ENCODE measurements at places on chromosomes 4 and X. TPM values are rescaled to one million over a fixed set of nuclear protein-coding genes. Genes with fewer than 3 reads are reported as not detected.

DNA sequence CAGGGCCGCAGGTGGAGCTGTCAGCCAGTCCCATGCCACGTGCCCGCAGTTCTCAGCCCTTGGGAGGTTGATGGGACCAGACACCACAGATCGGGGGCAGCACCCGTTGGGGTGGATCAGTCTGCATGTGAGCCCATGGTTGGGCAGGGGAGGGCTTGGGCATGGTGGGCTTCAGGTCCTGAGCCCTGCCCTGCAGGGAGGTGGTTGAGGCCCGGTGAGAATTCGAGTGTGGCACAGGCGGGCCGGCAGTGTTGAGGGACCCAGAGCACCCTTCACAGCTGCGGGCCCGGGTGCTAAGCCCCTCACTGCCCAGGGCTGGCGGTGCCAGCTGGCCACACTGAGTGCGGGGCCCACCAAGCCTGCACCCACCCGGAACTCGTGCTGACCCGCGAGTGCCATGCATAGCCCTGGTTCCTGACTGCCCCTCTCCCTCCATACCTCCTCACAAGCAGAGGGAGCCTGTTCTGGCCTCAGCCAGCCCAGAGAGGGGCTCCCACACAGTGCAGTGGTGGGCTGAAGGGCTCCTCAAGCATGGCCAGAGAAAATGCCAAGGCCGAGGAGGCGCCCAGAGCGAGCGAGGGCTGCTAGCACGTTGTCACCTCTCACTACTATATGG lies 696.1 kb downstream of the TGIF2LX start:
- no peak overlapping the region for H3K4me3 ChIP-seq
- no peak for DNase-seq
- H3K36me3 ChIP-seq: no peaks in the 10 kb centered on the region
- no peak overlapping the region for H3K27ac ChIP-seq

GRCh38 chrX:125810856-125811255 lies 355.2 kb downstream of the DCAF12L2 start:
- DNase-seq: no peak
- H3K4me1 ChIP-seq: no peaks in the 10 kb centered on the region
- H3K27ac ChIP-seq: no peak overlapping the region

DNA sequence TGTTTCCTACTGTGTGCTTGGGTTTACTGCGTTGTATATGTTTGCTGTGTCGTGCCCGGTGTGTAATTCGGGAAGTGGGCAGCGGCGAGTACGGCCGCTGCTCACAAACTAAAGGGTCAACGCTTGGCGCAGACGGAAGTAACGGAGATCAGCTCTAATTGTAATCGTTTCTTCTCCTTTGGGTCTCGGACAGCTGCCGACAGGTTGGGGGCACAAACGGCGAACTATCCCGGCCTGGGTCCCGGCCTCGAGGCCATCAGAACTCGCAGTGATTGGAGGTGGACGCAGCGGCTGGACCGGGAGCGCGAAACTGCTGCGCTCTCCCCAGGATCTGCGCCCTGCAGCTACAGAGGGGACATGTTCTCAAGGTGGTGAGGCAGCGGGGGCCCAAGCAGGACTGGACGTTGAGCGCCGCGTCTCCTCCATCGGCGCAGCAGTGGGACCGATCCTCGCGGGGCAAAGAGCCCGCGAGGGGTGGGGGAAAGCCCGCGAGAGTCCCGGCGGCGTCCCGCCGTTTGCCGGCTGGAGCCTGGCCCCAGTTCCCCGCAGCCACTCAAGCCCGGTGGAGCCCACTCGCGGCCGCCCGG lies 516 bp upstream of the ZIC3 start:
- DNase-seq: no peak
- H3K36me3 ChIP-seq: no peaks in the 10 kb centered on the region
- H3K4me1 ChIP-seq: no peaks in the 10 kb centered on the region
- H3K27me3 ChIP-seq: peaks cover 94% of the 10 kb centered on the region
- no peak overlapping the region for H3K27ac ChIP-seq

DNA sequence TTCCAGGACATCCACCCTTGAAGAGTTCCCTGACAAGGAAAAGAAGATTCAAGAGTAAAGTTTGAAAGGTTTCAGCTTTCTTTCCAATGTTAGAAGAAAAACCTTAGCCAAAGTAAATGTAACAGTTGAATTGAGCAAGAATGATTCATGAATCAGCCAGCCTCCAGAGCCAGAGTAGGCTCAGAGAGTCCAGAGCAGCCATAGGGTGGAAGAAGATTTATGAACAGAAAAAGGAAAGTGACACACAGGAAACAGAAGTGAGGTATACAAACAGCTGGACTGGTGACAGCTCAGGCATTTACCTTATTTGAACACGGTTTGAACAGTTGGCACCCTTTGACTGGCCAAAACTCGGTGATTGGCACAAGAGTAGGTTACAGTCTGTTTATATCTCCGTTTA lies 63.2 kb downstream of the QDPR start:
- H3K27ac ChIP-seq: no peak overlapping the region
- H3K4me1 ChIP-seq: no peaks in the 10 kb centered on the region
- H3K36me3 ChIP-seq: no peaks in the 10 kb centered on the region
- DNase-seq: no peak

The HTR2C gene
- not detected for total RNA-seq

GRCh38 chr4:37794056-37794455 lies 32.4 kb upstream of the PGM2 start:
- no peak overlapping the region for H3K27ac ChIP-seq
- no peaks in the 10 kb centered on the region for H3K4me1 ChIP-seq
- H3K36me3 ChIP-seq: no peaks in the 10 kb centered on the region
- DNase-seq: no peak

- no peak overlapping the region for H3K4me3 ChIP-seq
- DNase-seq: no peak
- no peaks in the 10 kb centered on the region for H3K4me1 ChIP-seq
- peak overlapping the region; percentile 52 for H3K27ac ChIP-seq
- H3K27me3 ChIP-seq: no peaks in the 10 kb centered on the region
These were observed 926 bp upstream of the MAGIX start for GRCh38 chrX:49161632-49162031.

The MPP1 gene
- 33.5 TPM for total RNA-seq

GRCh38 chrX:8090482-8090881 lies 80.6 kb downstream of the VCX2 start:
- no peak overlapping the region for H3K27ac ChIP-seq
- H3K36me3 ChIP-seq: no peaks in the 10 kb centered on the region
- H3K4me1 ChIP-seq: no peaks in the 10 kb centered on the region
- no peaks in the 10 kb centered on the region for H3K27me3 ChIP-seq

DNA sequence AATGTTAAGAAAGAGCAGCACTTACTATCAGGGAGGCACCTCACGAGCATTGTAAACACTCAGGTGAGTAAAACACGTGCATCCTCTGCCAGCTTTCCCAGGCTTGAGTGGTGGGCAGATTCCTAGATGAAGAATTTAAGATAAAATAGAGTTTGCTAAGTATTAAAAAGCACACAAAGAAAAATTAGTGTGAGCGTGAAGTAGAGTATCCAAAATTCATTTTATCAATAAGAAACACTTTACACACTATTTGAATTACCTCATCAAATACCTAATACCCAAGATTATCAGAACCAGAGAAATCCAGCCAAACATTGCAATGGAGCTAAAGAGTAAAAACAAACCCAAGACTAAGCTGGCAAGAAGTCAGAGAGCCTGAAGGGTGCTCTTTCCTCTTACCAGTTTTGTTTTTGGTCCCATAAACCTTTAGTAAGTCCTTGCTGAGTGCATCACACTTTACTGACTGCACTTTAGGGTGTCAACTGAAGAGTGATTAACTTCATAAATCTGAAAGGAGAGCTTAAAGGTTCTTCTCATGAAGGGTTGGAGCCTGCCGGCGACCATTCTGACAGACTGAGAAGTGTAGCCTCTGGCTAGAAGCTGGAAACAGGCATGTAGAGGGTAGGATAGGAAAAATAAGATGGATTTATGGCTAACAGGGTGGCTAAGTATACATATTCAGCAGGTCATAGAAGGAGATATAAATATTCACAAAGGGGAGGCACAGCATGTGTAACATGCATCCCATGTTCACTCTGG lies 151.1 kb downstream of the SLC7A11 start:
- no peaks in the 10 kb centered on the region for H3K4me1 ChIP-seq
- H3K36me3 ChIP-seq: no peaks in the 10 kb centered on the region
- no peak overlapping the region for H3K27ac ChIP-seq
